Smooth muscle cell of the coronary artery (primary cell): ENCODE measurements at places on chromosomes 11 and 22. TPM values are rescaled to one million over a fixed set of nuclear protein-coding genes. Genes with fewer than 3 reads are reported as not detected.

The TUBA8 gene
- total RNA-seq = 0.12 and 0.75 TPM in 2 replicates

The MICALL1 gene
- total RNA-seq = 13.9 and 14.7 TPM in 2 replicates

The OR5A2 gene
- not detected in 2 replicates for total RNA-seq

The PDGFB gene
- 0.70 and 13.7 TPM in 2 replicates for total RNA-seq

The OTOG gene
- total RNA-seq = not detected in 2 replicates

The FERMT3 gene
- total RNA-seq = 8.0 and 10.7 TPM in 2 replicates
